ENCODE measurements at places on chromosomes 6 and 20. TPM values are rescaled to one million over a fixed set of nuclear protein-coding genes. Genes with fewer than 3 reads are reported as not detected.

CD24 gene
- 0.33 TPM for total RNA-seq

RIMS4 gene
- under 0.01 TPM for total RNA-seq

BTN1A1 gene
- total RNA-seq: not detected

SIRPA gene
- 59.6 TPM for total RNA-seq

SNAP25 gene
- total RNA-seq: 2.4 TPM

TREM2 gene
- total RNA-seq: not detected

LCA5 gene
- total RNA-seq: 2.1 TPM

BHLHE23 gene
- total RNA-seq: not detected

TBXT gene
- not detected for total RNA-seq

HLA-DRB1 gene
- total RNA-seq: 14.0 TPM

VSX1 gene
- not detected for total RNA-seq

IL17F gene
- not detected for total RNA-seq

HLA-DRA gene
- 22.1 TPM for total RNA-seq

DEFB124 gene
- total RNA-seq: not detected

PGC gene
- total RNA-seq: not detected

LAMA2 gene
- total RNA-seq: under 0.01 TPM

BIRC7 gene
- total RNA-seq: 65.1 TPM

KCNG1 gene
- total RNA-seq: 1.4 TPM

PRICKLE4 gene
- total RNA-seq: 0.31 TPM

Data from melanocyte of skin (primary cell).